ENCODE measurements at places on chromosomes 3 and 15.

- DNase-seq = no peak
Observed at GRCh38 chr3:12301513-12301912, 12.6 kb downstream of the PPARG start.

- no peak for DNase-seq
Observed at GRCh38 chr3:42935472-42935871, 29.5 kb downstream of the ZNF662 start.

DNA sequence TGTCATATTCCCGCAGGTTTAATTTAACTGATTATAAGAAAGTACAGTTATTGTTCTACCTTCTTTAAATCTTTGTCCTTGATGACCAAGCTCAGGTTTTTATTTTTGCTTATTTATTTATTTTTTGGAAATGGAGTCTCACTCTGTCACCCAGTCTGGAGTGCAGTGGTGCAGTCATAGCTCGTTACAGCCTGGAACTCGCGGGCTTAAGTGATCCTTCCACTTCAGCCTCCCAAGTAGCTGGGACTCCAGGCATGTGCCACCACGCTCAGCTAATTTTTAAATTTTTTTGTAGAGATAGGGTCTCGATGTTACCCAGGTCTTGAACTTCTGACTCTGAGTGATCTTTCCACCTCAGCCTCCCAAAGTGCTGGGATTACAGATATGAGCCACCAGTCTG, 8.9 kb downstream of the USP3 start:
- DNase-seq = no peak

GRCh38 chr3:120756061-120756460, 13.5 kb downstream of the GTF2E1 start:
- no peak for DNase-seq

GRCh38 chr15:96237002-96237401, 93.5 kb upstream of the NR2F2 start:
- no peak for DNase-seq

DNA sequence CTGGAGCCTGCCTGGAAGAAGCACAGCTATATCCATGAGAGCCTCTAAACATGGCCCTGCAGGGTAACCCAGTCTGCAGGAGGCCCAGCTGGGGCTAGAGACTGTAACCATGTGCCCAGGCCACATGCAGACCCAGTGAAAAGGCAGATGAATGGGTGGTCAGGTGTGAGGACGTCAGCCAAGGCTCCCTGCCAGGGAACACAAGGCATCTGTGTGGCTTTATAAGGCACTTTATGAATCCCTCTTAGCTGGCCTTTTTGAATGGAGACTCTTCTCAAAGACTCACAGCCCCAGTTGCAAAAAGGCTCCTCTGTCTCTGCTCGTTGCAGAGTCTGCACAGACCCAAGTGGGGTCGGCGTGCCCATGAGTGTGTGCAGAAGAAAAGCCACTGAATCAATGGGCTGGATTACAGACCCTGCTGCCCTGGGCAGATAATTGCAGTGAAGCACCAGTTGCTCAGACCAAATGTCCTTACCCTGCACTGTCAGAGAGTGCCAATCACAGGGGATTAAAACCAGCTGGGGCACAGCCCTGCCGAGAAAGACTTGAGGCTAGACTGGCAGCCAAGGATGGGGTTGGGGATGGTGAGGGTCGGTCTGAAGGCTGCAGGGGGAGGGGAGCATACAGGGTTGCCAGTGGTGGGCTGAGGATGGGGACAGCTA, 154.2 kb downstream of the RAB11A start:
- DNase-seq = peak; percentile 29

DNA sequence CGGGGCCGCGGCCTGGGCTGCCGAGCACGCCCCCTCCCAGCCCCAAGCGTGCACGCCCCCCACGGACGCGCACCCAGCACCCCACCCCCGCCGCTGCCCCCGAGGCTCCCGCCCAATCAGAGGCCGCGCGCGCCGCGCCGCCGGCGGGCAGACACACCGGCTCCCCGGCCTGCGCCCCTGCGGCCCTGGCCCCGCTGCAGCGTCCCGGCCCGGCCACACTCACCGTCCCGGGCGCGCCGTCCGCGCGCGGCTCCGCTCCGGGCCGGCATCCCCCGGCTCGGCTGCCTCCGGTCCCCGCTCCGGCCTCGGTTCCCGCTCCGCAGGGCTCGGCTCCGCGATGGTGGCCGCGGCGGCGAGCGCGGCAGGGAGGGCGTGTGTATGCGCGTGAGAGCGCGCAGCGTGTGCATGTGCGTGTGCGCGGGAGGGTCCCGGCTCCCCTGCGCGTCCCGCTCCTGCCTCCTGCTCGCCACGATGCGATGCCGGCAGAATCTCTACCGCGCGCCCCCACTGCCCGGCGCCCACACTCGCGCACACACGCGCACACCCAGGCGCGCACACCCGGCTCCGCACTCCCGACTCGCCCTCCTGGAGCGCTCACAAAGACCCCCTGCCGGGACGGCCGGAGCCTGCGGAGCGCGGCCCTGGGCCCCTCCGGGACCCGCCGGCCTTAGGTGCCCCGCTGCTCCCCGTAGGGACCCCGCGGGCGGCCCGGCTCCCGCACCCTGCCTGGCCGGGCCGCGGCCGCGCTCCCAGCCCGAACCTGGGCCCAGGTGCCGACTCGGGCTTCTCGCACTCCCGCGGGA, 186.5 kb upstream of the LINGO1 start:
- DNase-seq = peak; percentile 28

DNA sequence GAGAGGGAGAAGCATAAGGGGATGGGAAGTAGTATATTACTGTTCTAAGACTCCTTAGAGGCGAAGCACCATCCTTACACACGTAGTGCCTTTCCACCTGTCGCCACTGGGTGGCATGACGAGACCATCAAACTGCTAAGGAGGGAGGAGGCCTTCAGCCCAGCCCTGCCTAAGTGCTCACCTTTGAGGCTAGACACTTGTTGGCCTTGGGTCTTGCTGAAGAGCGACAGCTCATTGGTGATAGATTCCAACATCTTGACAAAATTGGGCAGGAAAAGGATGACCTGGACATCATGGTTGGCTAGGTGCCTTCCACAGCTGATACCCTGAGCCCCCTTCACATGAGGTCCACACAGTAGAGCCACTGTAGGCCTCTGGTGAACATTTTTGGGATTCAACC, 19.6 kb downstream of the CLK3 start:
- DNase-seq = peak; percentile 62

DNA sequence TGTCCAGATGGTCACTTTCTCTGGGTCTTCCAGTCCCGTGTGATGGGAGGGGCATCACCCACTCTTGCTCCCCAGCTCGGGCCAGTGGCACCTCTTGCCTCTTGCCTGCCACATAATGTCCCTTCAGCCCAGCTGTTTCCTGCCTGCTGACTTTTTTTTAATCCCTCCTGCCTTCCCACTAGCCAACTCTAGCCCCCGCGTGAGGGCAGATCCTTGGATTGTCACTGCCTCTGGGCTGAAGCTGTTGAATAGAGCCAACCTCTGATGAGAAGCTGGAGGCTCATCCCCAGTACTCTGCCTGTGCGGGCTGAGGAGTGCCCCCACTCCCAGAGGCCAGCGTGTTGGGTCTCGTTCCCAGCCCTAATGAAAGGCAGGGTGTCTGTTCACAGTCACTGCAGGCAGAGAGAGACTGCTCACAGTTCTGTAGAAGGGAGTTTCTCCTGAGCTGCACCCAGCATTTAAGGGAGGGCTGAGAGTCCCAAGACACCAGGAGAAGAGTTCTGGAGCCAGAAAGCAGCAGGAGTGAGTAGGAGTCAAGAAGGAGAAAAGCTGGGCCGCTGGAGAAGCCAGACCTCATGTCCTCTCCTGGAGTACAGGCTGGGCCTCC, 30.1 kb upstream of the TIMP4 start:
- no peak for DNase-seq

GRCh38 chr15:98124581-98124980, 164.1 kb downstream of the ARRDC4 start:
- DNase-seq = no peak

- no peak for DNase-seq
Observed at GRCh38 chr15:65940618-65940909, 71.3 kb downstream of the RAB11A start.

DNA sequence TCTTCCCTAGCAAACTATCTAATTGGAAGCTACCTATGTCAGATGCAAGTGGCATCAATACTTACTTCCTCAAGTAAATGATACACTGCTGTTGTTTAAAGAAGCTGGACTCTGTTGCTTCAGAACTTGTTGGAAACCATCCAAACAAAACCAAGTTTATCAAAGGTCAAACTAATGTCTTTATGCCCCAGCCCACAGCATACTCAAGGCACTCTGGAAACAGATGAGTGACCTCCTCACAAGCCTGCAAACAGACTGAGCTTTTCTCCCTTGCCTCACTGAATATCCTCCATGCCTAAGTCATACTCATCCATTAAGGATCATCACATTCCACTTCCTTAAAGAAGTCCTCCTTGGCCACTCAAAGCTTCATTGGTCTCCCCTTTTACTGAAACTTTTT, 107.4 kb upstream of the ACP3 start:
- no peak for DNase-seq

DNA sequence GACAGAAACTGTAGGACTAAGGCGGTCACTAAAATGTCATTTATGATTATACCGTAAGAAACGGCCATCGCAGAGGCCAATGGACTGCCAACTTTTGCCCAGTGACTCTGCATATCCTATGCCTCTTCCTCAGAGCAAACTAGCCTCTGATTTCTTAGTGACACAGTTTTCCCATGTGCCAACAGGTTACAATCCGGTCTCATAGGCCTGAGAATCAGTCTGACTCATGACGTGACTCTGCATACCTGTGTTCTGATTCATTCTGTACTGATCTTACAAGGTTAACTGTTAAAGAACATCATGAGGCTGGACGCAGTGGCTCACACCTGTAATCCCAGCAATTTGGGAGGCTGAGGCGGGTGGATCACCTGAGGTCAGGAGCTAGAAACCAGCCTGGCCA, 17.8 kb downstream of the RUBCN start:
- no peak for DNase-seq

GRCh38 chr3:9180764-9181117, 68.7 kb downstream of the SRGAP3 start:
- peak; percentile 26 for DNase-seq

DNA sequence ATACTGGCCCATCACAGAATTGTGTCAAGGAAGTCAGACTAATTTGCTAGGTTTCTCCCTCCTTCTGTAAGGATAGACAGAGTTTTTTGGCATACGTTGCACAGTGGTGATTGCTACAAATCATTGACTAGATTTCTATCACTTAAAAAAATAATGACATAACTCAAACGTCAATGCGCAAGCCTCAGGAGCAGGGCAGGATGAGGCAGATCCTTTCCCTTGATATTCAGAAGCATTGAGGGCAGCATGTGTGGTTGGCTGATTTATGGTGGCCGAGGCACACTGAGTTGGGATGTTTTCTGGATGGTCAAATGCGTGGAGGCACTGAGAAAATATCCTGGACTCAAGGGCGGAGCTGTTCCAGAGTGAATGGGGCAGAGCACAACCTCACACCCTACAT, 14.4 kb downstream of the THSD4 start:
- DNase-seq = no peak

DNA sequence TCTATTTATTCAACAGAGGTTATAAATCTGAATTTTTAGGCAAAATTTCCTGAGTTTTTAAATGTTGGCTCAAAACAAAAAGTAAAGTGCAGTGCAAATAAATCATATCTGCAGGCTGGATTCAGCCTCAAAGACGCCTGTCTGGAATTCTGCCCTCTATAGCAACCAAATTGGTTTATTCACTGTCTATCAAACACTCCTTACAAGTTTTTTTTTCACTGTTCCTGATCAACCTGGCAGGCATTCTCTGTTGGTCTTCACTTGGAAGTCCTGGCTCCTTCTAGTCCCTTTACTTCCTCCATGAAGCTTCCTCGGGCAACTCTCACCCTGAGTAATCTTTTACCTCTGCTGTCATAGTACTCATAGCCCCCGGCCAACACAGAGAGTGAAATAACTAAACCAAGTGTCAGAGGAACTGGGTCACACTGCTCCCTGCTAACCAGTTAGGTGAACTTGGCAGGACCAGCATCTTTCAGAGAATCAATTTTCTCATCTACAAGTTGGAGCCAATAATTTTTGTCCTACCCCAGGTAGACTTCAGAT, 36.8 kb upstream of the TIPARP start:
- no peak for DNase-seq

DNA sequence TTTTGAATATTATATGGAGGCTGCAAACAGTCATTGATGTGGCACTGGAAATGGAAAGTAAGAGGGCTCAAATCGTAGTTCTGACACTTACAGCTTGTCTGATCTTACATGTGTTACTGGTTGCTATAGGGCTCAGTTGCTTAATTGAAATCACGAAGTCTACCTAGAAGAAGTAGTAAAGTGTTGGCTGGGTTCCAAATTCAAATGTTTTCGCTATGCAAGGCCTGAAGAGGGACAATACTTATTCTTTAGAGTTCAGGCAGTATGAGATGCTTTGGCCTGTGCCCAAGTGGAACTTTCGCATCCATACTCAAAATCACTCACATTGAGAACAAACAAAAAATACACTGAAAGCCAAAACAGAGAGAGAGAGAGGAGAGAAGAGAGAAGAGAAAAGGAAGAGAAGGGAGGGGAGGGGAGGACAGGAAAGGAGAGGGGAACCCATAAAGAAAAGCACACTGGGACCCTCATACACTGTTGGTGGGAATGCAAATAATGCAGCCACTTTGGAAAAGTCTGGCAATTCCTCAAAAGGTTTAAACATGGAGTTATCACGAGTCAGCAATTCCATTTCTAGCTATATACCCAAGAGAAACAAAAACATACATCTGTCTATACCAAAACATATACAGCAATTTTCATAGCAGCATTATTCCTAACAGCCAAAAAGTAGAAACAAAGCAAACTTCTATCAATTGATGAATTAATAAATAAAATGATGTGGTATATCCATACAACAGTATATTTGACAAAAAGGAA, 2.9 kb upstream of the FXR1 start:
- no peak for DNase-seq

- no peak for DNase-seq
Observed at GRCh38 chr15:73771385-73772045, 18.4 kb upstream of the INSYN1 start.

DNA sequence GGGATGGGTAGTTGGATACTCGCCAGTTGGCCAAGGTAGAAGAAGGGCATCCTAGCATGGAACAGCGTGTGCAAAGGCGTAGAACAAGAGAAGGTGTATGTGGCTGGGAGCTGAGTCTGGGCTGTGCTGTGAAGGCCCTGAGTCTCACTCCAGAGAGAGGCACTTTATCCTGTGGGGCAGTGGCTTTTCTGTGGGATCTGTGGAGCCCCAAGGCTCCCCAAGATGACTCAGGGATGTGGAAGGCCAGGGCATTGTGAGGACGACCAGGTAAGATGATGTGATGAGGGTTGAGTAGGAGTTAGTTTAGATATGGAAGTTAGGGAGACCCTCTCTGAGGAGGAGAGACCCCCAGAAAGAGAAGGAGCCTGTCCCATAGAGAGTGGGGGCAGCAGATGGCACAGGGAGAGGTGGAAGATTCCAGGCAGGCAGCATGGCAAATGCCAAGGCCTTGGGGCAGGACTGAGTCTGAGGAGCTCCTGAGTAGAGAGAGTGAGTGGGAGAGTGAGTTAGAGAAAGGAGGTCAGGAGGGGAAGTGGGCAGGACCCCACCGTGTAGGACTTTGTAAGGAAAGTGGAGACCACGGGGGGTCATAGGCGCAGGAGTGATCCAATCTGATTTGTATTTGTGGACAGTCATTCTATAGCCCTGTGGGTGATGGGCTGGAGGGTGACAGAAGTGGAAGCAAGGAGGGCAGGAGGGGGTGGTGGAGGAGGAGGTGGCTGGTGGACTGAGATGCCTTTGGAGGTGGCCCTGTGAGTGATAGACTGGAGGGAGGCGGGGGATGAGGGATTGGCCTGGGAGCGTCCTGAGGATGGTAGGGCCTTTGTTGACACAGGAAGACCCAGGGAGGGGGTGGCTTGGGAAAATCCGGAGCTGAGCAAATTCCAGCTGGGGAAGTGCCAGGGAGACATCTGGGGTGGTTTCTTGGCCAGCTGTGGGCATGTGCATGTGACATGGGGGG, 50.3 kb downstream of the FBLN2 start:
- DNase-seq = no peak
